ENCODE measurements at places on chromosomes 13 and 19.

DNA sequence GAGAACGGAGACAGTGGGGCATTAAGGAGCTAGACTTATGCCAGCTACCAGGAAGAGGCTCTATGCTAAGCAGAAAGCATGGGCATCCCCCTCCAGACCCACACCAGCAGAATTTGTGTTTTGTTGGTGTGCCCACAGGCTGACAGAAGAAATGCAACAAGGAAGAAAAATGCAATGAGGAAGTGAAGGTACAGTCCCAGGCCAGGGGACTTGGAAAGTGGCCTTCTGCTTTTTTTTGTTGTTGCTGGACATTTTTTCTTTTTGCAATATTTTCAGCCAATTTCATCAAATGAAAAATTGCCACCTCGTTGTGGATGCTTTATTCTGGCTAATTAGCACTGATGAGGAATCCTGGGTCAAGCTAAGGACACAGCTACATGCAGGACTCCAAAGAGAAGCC is 167.7 kb downstream of the TSHZ3 start:
- DNase-seq, result no peak

DNA sequence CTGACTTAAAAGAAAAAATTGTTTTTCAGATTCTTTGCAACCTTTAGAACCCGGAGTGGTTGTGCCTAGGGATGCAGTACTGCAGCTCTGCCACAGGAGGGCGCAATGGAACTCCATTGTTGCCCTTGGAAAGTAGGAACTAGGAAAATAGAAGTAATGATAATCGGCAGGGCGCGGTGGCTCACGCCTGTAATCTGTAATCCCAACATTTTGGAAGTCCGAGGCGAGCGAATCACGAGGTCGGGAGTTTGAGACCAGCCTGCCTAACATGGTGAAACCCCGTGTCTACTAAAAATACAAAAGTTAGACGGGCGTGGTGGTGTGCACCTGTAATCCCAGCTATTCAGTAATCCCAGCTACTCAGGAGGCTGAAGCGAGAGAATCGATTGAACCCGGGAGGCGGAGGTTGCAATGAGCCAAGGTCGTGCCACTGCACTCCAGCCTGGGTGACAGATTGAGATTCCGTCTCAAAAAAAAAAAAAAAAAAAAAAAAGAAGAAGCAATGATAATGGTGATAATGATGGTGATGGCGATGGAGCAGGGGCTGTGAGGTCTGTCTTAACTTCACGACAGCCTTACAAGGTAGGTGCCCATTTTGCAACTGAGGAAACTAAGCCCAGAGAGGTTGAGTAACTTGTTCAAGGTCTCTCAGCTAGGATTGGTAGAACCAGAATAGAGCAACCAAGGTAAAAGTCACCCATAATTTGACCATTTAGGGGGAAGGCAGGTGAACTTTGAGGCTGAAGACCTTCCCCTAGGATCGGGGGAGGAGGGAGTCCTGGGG is 5.5 kb upstream of the ADAMTS10 start:
- no peak for DNase-seq

DNA sequence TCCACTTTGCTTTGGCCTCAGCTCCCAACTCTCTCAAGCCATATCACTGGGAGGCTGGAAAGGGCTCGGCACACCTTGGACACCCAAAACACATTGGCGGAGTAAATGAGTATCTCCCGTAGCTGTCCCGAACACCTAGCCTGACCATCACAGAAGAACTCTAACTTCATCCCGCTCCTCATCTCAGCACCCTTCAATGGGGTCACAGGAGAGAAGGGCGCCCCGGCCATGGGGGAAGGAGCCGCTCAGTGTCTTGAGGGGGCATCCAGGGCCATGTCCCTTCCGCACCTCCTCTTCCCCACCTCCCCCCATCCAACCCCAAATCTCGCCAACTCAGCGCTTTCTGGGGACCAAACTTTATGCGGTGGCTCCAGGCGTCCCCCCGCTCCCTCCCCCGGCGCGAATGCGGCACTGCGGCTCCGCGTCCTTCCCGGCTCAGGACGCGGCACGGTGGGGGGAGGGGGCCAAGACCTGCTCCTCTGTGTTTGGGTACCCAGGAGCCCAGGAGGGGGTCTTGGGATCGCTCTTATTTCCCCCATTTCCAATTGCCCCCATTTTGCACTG is 3.0 kb downstream of the KCNC3 start:
- DNase-seq, result no peak

DNA sequence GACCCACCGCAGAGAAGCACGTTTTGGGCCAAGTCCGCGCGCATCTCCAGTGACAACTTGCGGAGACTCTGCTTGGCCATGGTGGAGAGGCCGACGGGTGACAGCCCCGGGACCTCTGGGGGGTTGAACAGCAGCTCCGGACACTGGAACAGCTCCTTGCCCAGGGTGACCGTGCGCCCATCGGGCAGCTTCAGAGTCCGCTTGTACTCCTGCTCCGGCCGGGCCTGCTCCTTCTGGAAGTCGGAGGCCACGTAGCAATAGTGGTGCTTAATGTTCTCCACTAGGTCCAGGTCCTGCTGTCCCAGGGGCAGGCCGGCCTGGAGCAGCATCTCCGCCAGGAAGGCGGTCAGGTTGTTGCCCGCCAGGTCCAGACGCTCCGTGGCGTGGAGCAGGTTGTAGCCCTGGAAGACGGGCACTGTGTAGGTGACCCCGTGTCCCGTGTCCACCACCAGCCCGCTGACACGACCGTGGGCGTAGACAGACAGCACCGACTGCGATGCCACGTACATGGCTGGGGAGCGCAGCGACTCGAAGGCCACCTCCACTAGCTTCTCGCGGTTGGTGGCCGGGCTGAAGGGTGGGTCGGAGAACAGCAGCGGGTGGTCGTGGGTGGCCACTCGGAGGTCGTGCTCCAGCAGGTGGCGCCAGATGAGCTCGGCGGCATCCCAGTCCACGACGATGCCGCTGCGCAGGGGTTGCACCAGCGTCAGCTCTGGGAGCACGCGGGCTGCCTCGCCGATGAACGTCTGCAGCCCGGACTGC is 743 bp downstream of the ACTL9 start:
- no peak for DNase-seq

DNA sequence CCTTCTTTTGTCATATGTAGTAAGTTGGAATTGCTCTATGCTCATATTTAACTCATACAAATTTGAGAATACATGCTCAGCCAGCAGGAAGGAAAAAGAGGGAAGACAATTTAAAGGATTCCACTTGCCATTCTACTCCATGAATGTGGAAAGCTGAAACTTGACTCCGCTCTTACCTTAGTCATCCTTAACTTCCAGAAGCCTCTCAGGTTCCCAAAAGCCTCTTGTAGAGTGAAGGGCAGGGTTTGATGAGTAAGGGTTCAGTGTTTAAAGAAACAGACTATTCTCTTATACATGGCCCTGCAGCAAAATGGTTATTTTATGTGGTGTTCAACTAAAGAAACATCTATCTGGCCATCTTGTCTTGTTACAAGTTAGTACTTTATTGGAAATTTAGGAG is 27.1 kb downstream of the FAM124A start:
- no peak for DNase-seq

DNA sequence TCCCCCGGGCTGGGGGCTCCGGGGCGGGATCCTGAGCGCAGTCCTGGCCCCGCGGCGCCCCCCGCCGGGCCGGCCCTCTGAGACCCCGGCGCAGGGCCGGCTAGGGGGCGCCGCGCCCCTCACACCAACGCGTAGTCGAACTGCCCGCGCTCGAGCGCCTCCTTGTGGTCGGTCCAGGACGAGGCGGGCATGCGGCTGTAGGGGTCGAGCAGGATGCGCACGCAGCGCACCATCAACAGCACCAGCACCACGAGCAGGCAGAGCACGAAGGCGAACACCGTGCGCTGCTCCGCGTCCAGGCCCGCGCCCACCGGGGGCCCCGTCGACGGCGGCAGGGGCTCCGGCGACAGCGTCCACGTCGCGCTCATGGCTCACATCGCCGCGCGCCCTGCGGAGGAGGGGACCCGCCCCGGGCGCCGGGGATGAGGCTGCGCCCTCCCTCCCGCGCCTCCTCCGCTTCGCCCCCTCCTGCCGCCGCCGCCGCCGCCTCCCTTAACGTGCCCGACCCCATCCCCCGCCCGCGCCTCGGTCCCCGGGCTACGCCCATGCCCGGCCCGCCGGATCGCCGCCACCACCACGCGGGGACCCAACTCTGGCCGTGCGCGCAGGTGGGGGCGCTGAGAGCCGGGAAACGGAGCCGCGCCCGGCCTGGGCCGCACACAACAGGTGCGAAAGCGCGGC is 624 bp downstream of the CTXN1 start:
- DNase-seq, result peak; percentile 33

DNA sequence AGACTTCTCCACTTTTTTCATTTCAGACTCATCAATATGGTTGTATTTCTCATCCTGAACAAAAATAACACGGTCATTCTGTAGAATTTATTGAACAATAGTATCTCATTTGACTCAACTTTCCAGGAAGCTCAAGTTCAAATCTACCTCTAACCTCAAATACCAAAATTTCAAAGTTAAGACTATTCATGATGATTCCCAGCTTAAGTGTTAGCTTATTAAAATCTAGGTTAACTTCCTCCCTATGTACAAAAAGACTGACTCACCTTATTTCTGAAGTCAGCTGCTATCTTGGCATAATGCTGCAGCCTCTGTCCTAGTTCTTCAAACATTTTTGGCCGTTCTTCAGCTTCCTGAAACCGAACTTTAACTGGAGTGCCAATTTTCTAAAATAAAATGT is 23.2 kb downstream of the HSPH1 start:
- no peak for DNase-seq

DNA sequence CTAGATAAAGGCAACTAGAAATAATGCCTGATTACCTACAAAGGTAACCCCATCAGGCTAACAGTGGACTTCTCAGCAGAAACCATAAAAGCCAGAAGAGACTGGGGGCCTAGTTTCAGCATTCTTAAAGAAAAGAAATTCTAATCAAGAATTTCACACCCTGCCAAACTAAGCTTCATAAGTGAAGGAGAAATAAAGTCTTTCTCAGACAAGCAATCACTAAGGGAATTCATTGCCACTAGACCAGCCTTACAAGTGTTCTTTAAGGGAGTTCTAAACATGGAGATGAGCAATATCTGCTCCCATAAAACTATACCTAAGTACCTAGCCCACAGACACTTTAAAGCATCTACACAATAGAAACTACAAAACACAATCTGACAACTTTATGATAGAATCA is 823.5 kb downstream of the PCDH17 start:
- DNase-seq, result no peak

Data from DMS153 (cell line).